ENCODE measurements at places on chromosomes 12 and 14.
A peak's percentile ranks its signal among the peaks of the same experiment; 100 is the strongest.

DNA sequence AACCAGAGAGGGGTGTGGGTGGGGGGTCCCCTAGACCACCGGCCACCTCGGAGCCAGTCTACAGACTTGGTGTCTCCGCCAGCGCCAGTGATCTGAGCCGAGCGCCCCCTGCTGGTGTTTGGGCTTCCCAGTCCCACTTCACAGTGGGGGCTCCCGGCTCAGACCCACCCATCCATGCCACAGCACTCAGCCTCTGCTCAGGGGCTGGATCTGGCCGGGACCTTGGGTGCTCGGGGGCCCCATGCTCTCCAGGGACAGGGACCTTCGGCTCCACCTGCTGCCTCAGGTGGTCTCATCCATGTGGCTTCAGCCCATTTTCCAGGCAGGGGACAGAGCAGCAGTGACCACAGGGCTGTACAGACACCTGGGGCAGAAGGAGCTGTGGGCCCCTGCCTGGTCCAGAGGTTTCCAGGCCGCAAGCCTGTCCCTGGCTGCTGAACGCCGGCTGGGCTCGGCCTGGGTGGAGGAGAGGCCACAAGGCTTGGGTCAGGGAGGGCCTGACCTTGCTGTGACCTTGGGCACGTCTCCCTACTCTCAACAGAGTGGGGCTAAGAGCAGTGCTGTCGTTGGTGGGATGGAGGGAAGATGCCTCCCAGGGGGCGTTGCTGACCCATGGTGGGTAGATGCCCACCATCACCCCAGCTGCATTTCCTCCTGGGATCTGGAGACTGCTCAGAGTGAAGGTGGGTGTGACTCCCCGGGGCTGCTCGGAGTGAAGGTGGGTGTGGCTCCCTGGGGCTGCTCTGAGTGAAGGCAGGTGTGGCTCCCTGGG is 86.3 kb downstream of the KIF26A start:
- no peak for DNase-seq

DNA sequence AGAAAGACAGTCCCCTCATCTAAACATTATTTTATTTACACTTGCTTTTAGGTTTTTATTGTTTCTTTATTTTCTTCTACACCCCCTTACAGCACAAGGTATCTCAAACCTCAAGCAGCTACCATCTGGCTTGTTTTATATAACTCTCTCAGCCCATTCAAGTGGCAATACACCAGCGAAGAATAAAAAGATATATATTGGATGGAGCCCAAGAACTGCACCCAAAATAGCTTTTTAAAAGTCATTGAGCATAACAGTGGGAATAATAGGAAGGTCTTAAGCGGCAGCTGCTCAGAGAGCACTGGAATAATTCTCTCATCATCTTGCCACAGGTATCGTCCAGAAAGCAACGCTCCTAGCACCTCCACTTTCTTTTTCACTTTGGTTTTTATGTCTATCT is 322.5 kb downstream of the SYT1 start:
- DNase-seq: no peak

DNA sequence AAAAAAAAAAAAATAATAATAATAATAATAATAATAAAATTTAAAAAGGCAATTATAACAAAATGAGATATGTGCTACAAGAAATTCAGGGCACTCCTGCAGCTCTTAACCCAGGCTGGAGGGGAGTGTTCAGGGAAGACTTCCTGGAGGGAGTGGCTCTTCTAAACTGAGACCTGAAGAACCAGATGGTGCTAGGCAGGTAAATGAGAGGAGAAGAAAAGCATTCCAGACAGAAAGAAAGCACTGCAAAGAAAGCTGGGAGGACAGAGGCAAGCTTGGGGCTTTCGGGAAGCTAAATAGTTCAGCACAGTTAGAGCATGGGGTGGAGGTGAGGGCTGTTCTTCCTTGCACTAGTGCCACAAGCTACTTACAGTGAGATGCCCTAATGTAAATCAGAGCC is 9.9 kb upstream of the SRSF9 start:
- no peak for DNase-seq

DNA sequence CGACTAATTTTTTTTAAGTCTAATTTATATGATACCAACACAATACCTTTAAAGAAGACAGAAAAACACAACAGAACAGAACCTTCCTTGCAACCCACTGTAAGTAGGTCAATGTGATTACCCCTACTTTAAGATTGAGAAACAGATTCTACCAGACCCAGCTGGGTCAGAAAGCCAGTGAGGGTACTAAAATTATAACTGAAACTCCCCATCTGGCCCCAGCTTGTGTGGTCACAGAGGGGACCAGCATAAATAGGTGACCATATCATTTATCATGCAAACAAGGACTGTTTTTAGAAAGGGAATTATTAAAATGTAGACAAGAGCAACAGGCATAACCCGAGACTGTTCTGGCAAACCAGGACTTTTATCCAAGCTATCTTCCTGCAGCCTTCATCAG is 30.1 kb upstream of the FRMD6 start:
- no peak for DNase-seq

- no peak for DNase-seq
These were observed 489.1 kb upstream of the SYT1 start for GRCh38 chr12:78375461-78375860.

- DNase-seq: no peak
These were observed 155.2 kb upstream of the ALG10B start for GRCh38 chr12:38161123-38162000.

DNA sequence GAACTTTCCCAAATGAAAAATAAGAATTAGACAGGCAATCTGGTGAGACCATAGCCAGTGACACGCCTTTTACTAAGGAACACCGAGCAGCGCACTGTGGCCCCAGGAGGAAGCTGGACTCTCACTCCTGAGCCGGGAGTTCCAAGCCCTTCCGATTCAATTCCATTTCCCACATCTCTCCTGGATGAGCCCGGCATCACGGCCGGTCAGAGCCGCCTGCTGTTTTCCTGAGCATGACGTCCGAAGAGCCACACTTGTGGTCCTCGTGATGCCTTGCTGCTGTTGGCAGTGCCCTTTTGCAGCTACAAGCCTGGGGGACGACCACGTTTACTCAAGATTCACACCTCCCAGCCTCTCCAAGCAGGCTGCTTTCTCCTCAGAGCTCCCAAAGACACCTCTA is 40.8 kb downstream of the FBXL14 start:
- no peak for DNase-seq

GRCh38 chr12:94025756-94026155 is 122.6 kb upstream of the PLXNC1 start:
- no peak for DNase-seq

GRCh38 chr14:56075301-56075700 is 42.9 kb upstream of the PELI2 start:
- no peak for DNase-seq

DNA sequence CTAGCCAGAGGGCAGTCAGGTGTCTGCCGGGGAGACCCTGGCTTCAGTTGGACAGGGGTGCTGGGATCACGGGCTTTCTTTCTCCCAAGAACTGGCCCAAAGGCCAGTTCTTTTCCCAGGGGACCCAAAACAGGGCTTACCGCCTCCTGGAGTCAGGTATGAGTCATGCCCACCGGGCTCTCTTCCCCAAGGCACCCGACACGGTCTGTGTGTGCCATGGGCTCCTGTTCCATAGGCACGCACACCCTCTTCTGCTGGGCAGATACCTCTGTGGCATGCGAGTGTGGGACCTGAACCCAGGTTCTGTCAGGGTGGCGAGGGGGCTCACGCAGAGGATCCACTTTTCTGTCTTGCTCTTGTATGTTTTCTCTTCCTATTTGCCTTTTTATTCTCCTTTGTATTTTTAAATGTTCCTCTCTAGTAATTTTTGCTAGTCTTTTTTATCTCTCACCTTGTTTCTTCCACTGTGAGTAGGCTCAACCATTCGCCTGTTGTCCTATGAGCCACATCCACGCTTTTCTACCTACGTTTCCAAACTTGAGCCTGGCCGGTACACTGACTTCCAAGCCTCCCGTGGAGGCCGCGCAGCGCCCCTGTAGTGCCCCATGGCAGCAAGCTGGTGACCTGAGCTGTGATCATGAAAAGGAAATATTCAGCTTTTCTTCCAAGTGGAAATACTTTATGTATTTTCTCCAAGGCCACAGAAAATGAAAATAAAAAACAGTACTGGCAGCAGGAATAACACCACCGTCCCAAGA is 362.2 kb downstream of the CACNA1C start:
- DNase-seq: no peak

DNA sequence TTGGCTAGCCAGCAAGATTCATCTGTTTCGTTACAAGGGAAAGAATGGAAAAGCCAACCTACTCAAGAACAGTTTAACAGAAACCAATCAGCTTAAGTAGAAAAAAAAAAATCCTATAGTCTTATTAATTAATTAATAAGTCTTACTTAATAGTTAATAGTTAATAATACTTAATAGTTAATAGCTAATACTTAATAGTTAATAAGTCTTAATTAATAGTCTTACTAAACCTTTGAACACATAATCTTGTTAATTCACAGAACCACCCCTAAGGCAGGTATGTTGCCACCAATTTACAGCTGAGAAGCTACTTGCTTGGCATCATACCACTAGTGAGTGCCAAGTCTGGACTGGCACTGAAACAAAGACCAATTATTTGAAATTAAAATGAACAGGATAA is 19.9 kb downstream of the MFAP5 start:
- no peak for DNase-seq

GRCh38 chr12:76337583-76337982 is 10.6 kb downstream of the BBS10 start:
- DNase-seq: peak; percentile 18

DNA sequence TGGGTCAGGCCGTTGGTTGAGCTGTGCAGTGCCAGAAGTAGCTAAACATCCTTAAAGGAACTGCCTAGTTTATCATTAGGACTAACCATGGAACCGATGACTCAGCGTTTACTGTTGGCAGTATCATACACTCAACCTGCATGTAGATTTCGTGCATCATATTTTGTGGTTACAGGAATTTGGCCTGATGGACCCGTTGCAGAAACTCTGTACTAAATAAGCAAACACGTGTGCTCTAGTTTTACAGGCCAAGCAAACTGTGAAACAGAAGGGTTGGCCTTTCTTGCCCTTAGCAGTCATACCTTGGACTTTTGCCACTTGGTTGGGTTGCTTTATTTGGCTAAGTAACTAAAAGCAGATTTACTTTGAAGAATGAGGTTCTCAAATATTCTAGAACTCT is 35.6 kb downstream of the DGLUCY start:
- peak; percentile 97 for DNase-seq

DNA sequence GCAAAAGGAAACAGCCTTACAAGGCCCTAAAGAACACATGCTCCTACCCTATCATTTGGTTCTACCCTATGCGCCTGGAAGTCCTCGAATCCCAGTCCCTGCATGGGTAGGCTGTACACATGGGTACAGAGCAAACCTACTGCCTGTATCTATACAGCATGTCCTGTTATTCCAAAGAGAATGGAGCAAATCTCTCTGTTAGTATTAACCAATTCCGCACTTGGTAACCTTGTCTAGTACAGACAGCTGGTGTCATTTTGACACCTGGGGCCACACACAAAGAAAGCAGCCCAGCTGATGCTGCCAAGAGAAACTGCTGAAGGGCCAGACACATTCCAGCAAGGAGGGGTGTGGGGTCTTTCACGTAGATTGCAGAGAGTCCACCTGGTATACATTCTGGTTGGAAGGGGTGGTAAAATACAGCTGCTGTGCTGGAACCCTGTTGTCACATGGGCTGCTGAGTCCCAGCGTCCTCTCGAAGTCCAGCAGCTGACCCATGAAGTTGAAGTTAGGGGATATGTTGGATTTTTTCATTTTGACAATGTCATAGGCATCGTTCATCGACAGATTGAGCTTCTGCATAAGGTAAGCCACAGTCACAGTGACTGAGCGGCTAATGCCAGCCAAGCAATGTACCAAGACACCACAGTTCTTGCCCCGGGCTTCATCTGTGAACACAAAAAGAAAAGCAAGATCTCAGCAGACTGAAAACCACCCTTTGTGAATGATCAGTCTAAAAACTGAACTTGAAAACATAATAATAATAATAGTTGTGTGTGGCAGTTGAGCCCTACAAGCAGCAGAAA is 3.2 kb downstream of the DUSP6 start:
- DNase-seq: no peak

DNA sequence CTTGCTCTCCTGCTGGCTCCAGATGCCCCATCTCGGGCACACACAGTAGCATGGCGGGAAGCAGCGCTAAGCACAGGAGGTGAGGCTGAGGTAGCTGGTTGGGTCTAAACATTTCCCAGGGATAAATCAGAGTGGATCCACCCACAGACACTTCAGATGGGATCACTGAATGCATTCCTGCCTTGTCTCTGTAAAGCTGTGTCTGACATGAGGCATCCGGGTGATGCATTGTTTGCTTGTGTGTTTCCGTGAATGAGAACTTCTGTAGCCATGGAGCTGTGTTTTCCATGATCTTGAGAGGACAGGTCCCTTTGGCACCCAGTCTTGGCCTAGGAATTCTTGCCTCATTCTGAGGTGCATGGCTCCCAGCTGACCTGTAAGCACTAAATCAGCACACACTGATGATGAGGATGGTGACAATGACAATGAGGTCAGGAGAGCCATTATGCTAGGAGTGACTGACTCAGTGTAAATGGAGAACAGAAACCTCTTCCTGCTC is 6.7 kb upstream of the KRT75 start:
- peak; percentile 29 for DNase-seq
